Cortex of kidney (tissue), 1 donor: ENCODE measurements at places on chromosomes 3 and 15.

DNA sequence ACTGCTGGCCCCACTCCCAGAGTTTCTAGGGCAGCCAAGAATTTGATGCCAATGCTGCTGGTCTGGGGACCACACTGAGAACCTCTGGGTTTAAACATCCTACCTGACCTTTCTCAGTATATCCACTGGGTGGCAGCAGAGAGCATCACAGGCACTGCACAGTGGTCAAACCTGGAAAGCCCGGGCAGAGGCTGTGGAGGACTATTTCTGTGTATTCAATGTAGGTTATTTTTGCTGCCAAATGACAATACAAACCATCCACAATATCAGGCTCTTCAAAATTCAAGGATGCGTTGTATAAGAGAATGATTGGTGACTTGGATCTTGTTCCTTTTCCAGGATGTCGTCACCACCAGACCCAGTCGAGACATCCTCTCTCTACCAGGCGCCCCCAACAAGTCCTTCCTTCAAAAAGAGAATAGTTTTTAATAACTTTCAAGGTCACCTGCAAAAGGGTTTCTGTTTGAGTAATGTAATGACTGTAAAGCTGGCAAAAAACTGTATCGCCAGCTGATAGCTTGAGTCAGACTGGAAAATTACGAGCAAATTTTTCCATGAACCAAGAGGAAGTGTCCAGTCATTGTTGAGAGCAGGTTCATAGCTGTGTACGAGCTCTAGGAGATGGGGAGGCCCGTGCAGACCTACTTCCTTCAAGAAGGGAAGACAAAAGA is 30.5 kb upstream of the MYZAP start:
- DNase-seq: no peak

GRCh38 chr3:83131236-83131635 is 1369.8 kb upstream of the GBE1 start:
- DNase-seq: no peak

DNA sequence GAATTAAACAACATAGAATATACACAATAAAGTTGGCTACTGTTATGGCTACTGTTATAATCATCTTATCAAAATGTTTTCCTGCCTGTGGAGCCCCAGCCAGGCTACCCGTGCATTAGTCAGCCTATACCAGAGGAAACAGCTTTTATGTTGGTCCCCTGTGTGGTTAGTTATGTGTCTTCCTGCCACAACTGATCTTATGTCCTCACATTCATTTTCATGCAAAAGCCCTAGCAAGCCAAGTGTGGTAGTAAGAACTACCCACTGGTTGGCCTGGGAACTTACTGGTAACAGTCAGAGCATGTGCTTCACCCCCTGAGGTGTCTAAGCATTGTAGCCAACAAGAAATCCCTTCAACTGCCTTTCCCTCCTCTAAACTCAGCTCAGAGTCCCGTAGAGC is 21.8 kb downstream of the MGLL start:
- no peak for DNase-seq

DNA sequence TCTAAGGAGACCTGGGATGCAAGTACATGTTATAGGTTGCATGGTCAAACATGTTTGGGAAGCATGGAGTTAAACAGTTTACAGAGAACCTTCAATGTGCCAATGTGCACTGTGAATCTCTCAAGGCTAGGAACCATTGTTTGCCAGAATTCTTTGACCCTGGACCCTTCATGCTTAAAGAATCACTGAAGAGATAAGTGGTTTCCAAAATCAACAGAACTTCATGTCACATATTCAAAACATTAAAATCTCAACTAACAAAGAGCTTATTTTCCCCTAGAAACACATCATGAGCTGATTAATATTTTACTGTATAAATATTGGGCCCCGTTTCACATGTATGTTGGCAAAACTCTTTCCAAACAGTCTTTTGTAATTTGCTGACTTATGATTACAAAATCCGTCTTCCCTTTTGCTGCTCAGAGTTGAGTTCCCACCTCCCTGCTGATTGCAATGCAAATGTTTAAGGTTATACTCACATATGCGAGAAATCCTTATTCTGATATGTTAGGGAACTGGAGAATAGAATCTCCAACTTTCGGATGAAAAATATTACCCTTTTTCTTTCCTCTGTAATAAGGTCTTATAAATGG is 380.2 kb downstream of the DIPK2A start:
- DNase-seq: no peak

- no peak for DNase-seq
Measured at GRCh38 chr15:89142423-89142822, 54.2 kb downstream of the ABHD2 start.

- DNase-seq: no peak
Measured at GRCh38 chr3:55813268-55814097, 326.4 kb upstream of the WNT5A start.

DNA sequence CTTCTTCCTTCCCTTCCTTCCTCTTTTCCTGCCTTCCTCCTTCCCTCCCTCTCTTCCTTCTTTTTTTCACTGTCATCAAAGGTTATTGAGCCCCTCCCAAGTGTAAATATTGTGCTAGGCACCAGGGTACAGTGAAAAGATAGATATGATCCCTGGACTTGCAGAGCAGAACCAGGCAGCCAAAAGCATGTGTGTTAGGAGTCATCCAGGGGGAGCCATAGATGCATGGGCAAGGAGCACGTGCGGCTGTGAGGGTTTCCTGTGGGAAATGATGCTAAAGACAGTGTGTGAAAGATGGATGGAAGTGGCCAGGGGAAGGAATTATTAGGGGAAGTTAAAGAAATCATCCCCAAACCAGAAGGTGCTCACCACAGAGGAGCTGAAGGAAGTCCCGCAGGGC is 65.2 kb downstream of the NR2F2 start:
- DNase-seq: no peak

DNA sequence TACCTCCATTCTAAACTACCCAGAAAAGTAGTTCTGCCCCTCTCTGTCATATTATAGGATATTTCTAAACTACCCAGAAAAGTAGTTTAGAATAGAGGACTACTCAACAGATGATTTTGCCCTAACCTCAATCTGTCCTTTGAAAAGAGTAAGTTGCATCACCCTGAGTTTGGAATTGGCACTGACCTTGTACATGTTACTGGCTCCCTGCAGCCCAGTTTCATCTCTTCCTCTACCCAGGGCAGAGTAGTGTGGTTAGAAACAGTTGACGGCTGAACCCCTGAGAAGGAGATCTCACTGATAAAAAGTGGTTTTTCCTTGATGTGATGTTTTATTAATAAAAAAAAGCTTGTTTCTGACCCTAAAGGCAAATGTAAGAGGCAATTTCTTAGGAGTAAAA is 340.5 kb upstream of the NECTIN3 start:
- DNase-seq: no peak

DNA sequence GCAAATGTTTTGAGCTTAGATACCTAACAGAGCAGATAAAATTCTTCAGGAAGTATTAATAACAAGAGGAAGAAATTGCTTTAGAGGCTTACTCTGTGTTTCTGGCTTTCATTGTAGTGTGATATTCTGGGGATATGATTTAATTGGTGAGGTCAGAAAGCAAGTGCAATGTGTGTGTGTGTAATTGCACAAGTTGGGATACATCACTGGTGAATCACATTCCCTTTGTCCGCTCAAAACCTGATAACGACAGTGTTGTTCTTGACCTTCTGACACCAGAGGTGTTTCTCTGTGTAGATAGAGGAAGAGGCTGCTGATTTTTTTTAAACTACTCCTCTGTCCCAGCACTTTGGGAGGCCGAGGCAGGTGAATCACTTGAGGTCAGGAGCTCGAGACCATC is 161.1 kb downstream of the CACNA2D3 start:
- no peak for DNase-seq

GRCh38 chr15:60087561-60087960 is 83.5 kb downstream of the FOXB1 start:
- DNase-seq: no peak

GRCh38 chr3:57093489-57093888 is 33.0 kb downstream of the SPATA12 start:
- no peak for DNase-seq

DNA sequence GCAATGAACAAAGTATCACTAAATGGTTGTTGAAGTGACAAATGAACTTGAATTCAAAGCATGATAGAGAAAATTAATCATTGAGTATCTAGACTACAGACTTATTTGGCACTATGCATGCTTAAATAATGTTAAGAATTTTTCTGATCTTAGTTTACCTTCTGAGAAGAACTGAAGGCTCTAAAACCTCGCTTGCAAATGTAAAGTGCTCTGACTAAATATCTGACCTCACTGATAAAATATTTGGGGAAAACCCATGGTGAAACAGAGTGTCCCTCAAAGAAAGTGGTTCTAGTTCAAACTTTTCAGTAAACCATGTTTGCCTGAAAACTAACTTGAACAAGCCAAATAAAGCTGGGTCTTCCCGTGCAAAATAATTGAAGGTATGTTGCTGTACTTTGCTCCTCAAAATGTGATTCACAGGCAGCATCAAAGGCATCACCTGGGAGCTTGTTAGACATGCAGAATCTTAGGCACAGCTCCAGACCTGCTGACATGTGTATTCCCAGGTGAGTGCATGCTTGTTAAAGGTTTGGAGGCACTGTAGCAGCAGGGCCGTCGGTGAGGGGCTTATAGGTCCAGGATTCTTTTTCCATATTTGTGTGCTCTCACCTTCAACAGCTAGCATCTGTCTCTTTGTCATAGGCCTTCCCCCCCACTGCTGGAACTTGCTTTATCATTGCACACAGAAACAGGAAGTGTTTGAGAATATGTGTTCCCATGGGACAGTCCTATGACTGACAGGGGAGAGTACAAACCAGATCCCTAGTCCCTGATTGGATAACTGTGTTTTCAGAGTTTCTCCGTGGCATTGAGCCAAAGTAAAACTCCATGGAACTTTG is 524.2 kb upstream of the LMCD1 start:
- no peak for DNase-seq

DNA sequence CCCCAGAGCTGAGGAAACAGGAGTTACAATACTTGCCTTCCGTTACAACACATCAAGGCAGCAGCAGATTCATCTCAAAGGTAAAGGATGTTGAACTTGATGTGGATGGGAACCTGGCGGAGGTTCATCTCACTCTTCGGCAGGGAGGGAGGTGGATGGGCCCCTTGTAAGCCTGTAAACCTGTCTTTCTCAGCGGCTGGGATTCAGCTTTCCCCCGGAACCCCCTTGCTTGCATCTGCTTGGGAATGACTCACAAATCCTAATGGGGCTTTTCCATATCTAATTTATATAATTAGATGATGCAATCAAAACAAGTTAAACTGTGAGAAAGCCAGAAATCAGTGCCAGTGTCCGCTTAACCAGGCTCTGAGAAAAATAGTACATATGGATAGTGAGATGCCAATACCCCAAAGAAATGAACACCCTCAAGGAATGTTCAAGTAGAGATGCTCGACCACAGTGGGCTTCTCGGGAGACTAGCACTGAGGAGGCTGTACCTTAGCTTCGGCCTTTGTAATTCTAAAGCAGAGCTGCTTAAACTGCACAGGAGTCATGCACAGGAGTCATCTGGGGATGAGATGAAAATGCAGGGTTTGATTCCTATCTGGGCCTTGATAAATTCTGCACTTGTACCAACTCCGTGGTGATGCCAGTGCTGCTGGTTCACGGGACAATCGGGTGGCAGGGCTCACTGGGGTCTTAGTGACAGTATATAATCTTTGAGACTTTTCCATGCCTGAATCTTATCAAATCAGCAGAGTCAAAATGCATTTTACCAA is 2.2 kb upstream of the FAM240A start:
- no peak for DNase-seq

DNA sequence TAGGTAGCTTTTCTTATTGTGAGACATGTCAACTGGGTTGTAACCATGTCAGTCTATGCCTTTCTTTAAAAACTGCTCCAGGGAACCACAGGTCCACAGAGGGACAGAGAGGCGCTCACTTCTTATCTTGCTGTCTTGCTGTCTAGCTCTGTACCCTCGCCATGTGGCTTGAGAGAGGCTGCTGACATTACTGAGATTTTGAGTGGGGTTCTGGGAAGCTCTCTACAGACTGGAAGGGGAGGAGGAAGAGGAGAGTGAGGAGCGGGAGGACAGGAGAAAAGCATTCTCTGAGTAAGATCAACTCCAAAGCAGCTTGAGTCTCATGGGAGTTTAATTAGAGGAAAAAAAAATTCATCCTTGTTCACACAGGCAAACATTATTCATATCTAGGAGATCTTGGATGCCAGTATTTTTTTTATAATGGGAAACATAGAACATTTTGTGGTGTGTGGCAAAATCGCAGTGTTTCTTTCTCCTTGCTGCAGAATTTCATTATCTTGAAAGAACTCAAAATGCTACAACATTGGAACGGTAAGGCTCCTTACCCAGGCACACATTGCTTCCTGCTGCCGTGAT is 1037.0 kb upstream of the NR2F2 start:
- DNase-seq: no peak

DNA sequence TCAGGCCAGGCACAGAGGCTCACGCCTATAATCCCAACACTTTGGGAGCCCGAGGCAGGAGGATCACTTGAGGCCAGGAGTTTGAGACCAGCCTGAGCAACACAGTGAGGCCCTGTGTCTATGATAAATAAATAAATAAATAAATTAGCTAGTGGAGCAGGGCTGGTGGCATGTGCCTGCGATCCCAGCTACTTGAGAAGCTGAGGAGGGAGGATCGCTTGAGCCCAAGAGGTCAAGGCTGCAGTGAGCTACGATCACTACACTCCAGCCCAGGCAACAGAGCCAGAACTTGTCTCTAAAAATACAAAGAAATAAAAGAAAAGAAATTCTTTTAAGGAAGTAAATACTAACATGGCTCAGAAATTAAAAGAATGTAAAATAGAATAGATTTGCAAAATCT is 91.8 kb downstream of the LIPC start:
- no peak for DNase-seq

DNA sequence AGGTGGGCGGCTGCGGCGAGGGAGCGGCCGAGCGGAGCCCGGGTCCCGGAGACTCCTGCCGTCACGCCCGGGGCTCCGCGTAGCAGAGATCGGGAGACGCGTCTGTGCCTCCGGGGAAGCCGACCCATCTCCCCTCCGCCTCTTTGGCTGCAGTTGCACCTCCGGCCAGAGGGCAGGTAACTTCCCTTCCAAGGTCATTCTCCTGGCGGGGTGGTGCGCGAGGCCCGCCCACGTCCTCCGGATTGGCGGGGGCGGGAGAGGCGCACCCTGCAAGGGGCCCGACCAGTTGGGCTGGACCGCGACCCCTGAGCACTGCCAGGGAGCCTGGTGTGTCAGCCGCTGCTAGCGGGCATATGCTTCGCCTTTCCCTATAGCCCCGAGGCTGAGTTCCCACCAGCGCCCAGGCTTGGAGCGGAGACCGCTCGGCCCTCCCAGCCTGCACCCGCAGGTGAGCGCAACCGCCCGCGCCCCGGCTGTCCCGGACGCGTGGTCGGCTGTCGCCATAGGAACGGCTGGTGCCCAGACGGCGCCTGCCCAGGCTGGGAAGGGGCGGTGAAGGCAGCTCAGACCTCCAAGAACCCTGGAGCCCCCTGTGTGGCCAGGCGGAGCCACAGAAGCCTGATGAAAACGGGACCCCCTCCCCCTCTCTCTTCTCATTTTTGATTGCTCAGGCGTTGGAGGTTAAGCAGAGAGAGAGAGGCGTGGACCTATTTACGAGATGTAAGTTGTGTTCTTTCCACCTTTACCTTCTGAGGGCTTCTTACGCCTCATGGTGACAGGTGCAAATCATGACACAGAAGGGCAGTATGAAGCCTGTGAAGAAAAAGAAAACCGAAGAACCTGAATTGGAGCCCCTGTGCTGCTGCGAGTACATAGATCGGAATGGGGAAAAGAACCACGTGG is 453 bp downstream of the ZDHHC23 start:
- peak; percentile 9 for DNase-seq

GRCh38 chr3:187447737-187448136 is 79.6 kb downstream of the RTP4 start:
- DNase-seq: no peak

- no peak for DNase-seq
Measured at GRCh38 chr3:99772171-99772570, 45.5 kb upstream of the CMSS1 start.

GRCh38 chr15:45628136-45628535 is 6.7 kb upstream of the SQOR start:
- no peak for DNase-seq
